ENCODE measurements at places on chromosomes 2 and 18.

- peak; percentile 1 for DNase-seq
These were observed 10.8 kb downstream of the PASK start for GRCh38 chr2:241138471-241138870.

GRCh38 chr2:20745924-20746555 is 76.9 kb downstream of the LDAH start:
- no peak for DNase-seq

- no peak for DNase-seq
These were observed 18.6 kb upstream of the INO80C start for GRCh38 chr18:35516351-35516750.

- no peak for DNase-seq
These were observed 183.0 kb downstream of the MYO5B start for GRCh38 chr18:50011813-50012435.

- DNase-seq = no peak
These were observed 5.9 kb downstream of the TIA1 start for GRCh38 chr2:70242552-70242951.

- peak; percentile 19 for DNase-seq
These were observed 116.1 kb downstream of the CYP26B1 start for GRCh38 chr2:72031346-72032110.

DNA sequence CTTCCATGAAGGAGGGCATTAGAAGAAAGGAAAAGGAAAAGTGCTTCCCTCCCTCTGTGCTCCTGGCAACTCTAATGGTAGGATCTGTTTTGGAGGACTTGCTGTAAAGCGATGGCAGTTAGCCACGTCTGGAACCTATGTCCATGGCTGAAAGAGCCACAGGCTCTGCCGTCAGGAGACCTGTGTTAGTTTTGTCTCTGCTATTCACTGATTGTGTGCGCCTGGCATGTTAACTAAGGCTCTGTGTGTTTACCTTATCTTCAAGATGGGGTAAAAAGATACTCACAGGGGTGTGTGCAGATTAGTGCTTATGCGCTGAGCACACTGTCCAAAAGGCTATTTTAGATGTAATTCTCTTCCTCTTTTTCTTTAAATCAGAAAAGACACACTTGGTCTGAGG is 109.8 kb upstream of the LTBP1 start:
- DNase-seq = no peak

DNA sequence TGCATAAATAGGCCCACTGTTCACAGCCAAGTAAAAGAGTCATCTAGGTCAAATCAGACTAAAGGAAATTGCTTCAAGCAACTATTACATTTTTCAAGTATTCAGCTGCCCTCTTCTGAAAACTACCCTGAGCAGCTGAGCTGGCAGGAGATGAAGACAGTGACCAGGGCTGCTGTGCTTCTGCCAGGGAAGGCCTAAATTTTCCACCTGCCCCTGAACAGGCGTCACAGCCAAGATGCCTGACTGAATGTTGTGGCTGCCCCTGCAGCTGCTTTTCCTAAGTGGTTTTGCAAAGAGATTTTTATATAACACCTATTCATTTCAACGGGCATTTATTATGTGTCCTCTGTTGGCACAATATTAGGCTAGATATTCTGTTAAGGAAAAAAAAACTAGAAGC is 96.7 kb upstream of the RPE start:
- DNase-seq = no peak

DNA sequence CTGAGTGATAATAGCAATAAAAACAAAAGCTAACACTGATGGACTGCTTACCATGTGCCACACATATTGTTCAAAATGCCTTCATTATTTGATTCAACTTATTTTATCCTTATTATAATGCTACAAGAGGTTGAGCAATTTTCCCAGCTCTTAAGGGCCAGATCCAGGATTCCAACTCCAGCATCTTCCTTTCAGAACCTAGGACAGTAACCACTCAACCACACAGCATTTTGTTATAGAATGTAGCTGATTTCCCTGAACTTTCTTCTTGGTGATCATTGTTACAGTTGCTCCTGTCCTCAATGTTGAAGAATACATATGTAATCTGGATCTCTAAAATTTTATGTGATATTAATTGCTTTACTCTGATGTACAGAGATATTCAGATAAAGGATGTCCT is 341.7 kb downstream of the PIK3C3 start:
- DNase-seq = no peak

DNA sequence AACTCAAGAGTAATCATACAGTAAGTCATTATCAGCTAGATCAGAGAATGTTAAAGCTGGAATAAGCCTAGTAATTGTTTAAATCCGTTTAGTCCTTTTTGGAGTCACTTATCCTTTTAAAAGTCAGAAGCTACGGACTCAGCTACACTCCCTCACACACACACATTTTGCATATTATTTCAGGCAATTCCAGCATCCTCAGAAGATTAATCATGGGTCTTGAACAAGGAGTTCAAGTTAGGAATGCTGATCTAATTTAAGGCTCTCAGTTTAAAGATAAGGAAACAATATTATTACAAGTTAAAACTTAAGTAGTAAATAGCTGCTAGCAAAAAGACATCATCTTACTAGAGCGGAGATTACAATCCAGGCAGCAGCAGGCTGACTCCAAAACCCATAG is 74.3 kb downstream of the GTF3C3 start:
- no peak for DNase-seq

- DNase-seq = no peak
These were observed 51.2 kb downstream of the DYSF start for GRCh38 chr2:71504611-71505010.

GRCh38 chr2:181682795-181683517 is 2.6 kb upstream of the NEUROD1 start:
- no peak for DNase-seq

- no peak for DNase-seq
These were observed 45.6 kb upstream of the MTCL1 start for GRCh38 chr18:8659609-8660242.

- peak; percentile 81 for DNase-seq
These were observed 34.9 kb downstream of the CAVIN2 start for GRCh38 chr2:191811807-191812602.

DNA sequence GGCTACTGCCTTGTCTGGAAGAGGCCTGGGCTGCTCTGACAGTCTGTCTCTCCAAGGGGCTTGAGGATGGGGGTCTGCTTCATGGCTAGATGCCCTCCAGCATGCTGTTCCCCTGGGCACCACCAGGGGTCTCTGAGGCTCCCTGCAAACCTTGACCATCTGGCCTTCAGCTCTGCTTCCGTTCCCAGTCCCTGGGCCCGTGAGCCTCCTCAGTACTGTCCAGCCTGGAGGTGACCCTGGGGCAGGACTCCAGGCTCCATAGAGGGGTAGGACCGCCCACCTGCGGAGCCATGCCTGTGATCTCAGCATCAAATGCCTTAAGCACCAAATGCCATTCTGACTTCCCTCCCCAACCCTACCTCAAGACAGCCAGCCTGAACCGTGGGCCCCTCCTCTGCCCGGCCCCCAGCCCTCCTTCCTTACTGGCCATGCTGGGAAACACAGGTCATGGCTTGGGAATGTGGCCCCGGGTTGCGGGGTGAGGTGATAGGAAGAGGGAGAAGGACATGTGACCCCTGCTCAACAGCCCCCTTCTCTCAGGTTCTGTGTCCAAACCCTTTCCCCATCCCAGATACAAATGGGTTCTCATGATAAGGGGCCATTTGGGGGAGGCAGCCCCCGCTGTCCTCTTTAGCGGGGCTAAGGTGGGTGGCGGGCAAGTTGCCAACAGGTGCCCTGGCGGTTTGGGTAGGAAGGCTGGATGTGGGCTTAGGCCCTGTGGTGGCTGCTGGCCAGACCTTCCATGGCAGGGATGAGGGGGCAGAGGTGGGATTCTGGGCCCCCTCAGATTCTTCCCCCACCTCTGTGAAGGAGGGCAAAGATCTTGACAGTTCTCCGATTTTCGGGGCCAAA is 25.0 kb downstream of the SPEG start:
- peak; percentile 73 for DNase-seq

GRCh38 chr18:76978616-76979015 is 154.0 kb downstream of the MBP start:
- no peak for DNase-seq

DNA sequence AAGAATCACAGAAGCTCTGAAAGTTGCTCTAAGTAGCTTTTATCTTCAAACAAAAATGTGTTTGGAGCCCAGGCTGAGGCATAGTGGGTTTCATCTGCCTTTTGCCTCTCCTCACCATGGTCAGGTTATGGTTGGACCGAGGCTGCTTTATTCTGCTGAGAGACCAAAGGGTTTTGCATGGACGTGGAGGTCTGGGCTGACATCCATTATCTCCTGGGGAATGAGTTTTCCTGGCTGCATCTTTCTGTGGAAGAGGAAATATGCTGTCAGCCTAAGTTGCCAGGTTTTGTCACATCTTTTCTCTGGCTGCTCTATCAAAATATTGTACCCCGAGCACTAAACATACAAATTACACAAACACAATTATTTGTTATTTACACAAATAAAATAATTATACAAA is 223.2 kb downstream of the LDLRAD4 start:
- no peak for DNase-seq

DNA sequence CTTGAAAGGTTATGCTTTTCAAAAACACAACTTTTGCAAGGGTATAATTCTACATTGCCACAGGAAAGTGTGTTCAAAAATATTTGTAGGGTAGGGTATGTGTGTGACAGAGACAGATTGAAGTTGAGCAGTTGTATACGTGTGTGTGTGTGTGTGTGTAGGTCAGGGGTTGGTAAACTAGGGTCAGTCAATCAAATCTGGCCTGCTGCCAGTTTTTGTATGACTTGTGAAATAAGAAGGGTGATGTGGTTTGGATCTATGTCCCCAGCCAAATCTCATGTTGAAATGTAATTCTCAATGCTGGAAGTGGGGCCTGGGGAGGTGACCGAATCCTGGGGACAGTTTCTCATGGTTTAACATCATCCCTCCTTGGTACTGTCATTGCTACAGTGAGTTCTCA is 148.2 kb downstream of the CERS6 start:
- no peak for DNase-seq

DNA sequence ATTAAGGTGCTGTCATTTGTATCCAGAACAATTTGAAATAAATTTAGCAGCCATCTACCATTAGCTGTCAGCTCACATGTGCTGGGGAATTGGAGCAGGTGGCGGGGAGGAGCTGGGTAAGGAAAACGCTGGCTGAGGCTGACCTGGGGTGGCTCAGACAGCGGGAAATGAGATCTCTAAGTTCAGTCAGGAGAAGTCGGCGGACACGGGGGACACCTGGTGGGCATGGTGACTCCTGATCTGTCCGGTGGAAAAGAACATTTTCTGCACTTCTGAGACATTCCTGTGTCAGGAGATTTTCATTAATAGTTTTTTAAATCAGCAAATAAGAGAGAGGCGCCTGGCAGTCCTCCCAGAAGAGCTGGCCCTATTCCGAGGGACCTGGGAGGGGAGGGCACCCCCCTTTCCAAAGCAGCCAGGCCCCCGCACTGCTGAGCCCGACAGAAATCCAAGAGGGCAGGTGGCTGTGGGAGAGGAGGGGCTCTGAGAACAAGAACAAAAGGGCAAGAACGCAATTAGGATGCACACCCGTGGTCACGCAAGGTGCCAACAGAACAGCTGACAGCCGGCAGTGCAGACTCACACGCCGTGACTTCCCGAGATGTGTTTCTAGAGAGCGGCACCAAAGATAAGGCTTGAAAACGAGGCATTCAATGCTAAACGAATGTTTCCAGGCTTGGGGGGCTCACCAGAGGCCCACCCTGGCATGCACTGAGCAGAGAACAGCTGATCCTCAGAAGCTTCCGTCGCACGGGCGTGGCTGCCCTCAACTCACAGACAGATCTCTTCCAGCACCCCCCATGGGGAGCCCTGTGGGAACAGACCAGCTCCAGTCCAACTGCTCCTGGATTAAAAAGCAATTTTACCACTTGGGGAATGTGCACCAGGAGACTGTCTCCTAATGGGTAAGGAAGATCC is 26.4 kb downstream of the SLC66A2 start:
- DNase-seq = peak; percentile 56

All from right forelimb (tissue), 1 donor.